CD4-positive, CD25-positive, alpha-beta regulatory T cell (primary cell): ENCODE measurements at places on chromosomes 6 and 20. TPM values are rescaled to one million over a fixed set of nuclear protein-coding genes. Genes with fewer than 3 reads are reported as not detected.

The GSTA3 gene
- not detected for total RNA-seq

The GSTA2 gene
- not detected for total RNA-seq

The NKAIN4 gene
- not detected for total RNA-seq

The DEK gene
- total RNA-seq, result 75.3 TPM

The HLA-DPB1 gene
- 153 TPM for total RNA-seq

GRCh38 chr6:33008944-33009861 is at the start of gene HLA-DOA:
Gene HLA-DOA (minus strand): TSS chr6:33009591.
- peaks cover 16% of the 10 kb centered on the region for H3K4me1 ChIP-seq
- H3K27ac ChIP-seq, result peak within 1 kb of the TSS; percentile 43
- DNase-seq, result peak; percentile 41
- H3K4me3 ChIP-seq, result peak within 1 kb of the TSS; percentile 70
- no peaks in the 10 kb centered on the region for H3K36me3 ChIP-seq

DNA sequence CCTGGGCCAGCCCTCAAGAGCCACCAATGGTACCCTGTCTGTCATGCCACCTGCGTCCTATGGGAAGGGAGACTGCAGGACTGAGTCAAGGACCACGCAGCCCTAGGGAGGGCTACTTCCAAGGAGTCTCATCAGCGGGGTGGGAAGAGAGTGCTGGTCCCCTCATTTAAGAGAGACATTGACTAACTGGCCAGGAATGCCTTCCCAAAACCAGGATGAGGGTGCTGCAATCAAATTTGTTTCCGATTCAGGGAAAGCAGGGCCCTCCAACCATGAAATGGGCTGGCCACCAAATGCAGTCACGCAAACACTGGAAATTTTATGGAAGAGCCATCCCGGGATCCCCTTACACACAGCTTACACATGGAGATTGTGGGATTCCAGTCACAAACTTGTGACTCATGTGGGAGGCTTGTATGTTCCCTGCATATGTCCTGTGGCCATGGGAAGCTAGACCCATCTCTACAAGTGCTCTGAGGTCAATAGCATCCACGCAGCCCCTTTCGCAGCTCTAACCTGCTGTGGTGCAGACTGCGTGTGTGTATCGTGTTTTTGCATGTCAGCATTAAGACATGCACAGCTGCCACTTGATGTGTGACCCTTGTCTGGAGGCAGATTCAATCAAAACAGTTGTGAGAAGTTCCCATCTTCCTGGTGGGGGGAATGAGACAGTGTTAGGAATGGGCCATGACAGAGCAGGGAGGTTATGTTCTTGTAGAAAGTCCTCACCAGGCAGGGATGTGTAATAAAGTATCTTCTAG is 53.0 kb upstream of the CST7 start:
- H3K27me3 ChIP-seq, result no peaks in the 10 kb centered on the region
- no peak for DNase-seq
- H3K4me3 ChIP-seq, result no peak overlapping the region
- H3K36me3 ChIP-seq, result no peaks in the 10 kb centered on the region

DNA sequence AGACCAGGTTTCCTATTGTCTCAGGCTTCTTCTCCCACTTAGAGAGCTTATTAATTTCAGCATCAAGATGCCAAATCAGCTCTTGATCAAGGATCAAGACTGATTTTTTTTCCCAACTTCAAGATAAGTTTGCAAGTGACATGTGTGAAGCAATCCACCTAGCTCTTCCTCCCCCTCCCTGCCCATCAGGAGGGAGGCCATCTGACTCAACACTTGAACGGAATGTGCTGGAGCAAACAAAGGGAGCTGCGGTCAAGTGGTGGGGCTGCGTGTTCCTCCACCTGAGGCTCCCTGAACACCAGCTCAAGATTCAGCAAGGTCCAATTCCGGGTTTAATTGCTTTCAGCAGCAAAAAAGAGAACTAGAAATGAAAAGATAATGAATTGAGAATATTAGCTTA is 38.7 kb downstream of the TTI1 start:
- H3K27ac ChIP-seq, result no peak overlapping the region
- H3K4me3 ChIP-seq, result no peak overlapping the region
- no peaks in the 10 kb centered on the region for H3K4me1 ChIP-seq
